ENCODE measurements at places on chromosomes 16 and 17.

DNA sequence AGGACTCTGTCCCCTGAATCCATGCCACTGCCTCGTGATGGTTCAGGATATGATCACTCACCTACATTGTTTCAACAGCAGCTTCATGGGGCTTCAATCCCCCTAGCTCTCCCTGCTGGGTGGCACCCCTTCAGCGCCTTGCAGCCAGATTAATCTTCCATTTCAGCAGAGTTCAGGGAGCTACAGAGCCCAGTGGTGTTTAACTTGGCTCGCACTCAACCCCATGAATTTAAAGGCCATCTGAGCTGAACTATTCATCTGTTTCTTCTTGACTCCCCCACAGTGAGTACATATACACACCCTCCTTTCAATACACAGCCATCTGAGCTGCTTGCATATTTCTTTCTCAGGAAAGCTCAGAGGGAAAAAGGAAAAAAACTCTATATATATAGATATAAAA lies 202.8 kb upstream of the C16orf82 start:
- no peak for DNase-seq

GRCh38 chr16:4572715-4573114 lies 16.6 kb downstream of the C16orf96 start:
- no peak for DNase-seq

- DNase-seq = no peak
Observed at GRCh38 chr16:29777576-29778350, at the start of gene ZG16. TSS of gene ZG16 (plus strand) at chr16:29778256. CDS start at chr16:29779267, 1,011 bp downstream.

DNA sequence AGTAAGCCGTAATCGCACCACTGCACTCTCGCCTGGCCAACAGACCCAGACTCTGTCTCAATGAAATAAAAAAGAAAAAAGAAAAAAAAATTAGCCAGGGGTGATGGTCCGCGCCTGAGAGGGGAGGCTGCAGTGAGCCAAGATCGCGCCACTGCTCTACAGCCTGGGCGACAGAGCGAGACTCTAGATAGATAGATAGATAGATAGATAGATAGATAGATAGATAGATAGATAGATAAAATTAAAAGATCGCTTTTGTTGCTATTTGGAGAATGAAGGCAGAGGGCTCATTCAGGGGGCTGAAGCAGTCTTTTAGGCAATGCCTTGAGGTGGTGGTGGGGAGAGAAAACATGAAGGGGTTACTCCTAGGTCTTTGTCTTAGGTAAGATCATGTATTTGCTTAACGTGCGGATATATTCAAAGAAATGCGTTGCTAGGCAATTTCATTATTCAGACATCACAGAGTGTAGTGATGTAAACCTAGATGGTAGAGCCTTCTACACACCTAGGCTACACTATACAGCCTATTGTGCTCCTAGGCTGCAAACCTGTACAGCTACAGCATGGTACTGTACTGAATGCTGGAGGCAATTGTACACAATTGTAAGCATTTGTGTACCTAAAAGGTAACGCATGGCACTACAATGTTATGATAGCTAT lies 4.3 kb upstream of the HES7 start:
- DNase-seq = no peak

DNA sequence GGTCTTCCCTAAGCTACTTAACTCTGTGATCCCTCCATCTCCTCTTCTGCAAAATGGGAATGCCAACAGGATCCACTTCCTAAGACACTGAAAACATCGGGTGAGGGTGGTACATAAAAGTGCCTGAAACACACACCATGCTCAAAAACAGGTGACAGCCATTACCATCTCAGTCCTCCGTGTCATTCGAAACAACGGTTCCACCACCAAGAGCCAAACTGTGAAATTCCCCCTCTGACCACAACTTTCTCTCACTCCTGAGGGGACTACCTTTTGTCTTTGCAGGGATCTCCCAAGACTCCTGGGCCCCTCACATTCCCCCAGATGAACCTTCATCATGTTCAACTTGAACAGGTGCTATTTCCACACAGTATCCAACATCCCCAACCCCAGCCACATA lies 37.0 kb downstream of the NUBP1 start:
- DNase-seq = no peak
